ENCODE measurements at places on chromosomes 2 and 18. TPM values are rescaled to one million over a fixed set of nuclear protein-coding genes. Genes with fewer than 3 reads are reported as not detected.

- peak; percentile 52 for DNase-seq
Measured at GRCh38 chr18:36589857-36590543, 238.8 kb downstream of the TPGS2 start.

MROH2A gene
- total RNA-seq: not detected

DNA sequence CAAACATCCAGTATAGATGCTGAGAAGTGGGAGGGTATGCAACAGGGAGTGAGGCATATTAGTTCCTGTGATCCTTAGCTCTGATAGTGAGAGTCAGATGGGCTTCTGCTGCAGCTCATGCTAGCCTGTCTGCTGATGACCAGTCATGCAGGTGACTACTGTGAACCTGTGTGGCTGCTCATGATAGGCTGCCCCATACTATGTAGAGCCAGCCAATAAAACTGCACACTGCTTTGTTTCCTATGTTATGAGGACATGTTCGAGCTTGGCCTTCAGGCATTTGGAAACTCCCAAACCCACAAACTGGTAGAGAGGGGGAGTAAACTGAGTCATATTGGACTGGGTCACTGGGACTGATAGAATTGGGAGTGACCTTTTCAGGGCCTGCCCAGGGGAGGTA is 20.1 kb upstream of the SERPINE2 start:
- no peak for DNase-seq

GRCh38 chr2:189570570-189571031 is 10.0 kb downstream of the SLC40A1 start:
- peak; percentile 30 for DNase-seq

FAP gene
- 62.9 TPM for total RNA-seq

DNA sequence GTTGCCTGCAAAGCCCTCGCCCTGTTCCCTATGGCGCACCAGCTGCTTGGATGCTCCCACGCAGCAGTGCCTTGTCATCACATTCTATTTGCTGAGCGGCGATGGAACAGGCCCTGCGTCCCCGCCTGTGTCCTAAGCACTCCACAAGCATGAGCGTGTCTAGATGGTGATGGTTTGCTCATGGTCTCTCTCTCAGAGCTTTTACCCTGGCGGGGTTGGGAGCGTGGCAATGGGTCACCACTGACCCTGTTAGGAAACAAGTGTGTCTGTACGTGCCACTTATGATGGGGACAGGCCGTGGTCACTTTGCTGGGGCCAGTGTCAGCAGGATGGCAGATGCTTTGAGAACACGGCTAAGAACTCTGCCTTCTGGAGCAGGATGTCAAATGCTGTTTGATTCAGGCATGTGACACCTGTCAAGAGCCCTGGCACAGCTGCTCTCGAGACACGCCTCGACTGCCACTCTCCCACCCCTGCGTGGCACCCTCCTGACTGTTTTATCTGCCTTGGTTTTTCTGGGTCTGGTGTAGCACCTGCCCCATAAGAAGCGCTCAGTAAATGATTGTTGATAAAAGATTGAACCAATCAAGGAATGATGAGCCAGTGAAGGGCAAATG is 44.2 kb downstream of the RRM2 start:
- no peak for DNase-seq

- peak; percentile 17 for DNase-seq
Measured at GRCh38 chr2:206274434-206275311, at the start of gene ZDBF2. Gene ZDBF2, plus strand, starts transcription at chr2:206274663. Its CDS starts 7,187 bp downstream, at chr2:206281850.

- DNase-seq: no peak
Measured at GRCh38 chr2:21034972-21035279, 8.9 kb downstream of the APOB start.

GRCh38 chr2:6224267-6224666 is 532.1 kb downstream of the SOX11 start:
- DNase-seq: no peak

- no peak for DNase-seq
Measured at GRCh38 chr2:102891296-102891695, 129.5 kb downstream of the TMEM182 start.

DNA sequence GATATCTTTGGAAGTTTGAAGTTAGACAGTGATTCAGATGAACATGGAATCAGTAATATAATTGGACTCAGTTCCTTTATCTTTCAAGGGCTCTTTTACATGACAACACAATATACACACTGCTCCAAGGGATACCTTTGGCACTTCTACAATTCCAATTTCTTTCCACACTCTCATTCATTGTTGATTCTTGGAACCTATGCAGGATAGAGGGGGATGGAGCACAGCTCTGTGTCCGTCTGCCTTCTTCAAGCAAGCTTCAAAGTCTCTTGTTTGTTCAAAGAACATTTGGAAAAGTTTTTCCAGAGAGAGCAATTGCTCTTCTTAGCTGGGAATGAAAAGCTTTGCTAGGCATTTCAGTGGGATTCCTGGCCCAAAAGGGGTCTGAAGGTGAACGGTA is 276.2 kb upstream of the ZEB2 start:
- no peak for DNase-seq

DNA sequence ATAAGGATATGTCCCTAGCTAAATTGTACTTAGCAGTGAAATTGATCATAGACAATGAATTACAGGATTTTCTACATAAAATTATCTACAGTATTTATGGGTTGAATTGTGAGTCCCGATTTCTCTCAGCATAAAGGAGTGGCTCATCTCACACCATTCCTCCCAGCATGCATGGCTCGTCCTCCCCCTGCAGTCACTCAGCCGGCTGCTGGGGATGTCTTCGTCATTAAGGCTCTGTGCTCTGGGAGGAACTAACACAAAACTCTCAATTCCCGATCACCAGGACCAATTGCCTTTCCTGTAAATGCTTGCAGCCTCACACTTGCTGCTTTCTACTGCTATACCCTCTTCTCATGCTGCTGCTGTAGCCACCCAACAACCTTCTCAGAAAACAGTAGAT is 75.9 kb downstream of the TXNL1 start:
- no peak for DNase-seq

- DNase-seq: no peak
Measured at GRCh38 chr2:72981536-72981935, 64.2 kb downstream of the EMX1 start.

DNA sequence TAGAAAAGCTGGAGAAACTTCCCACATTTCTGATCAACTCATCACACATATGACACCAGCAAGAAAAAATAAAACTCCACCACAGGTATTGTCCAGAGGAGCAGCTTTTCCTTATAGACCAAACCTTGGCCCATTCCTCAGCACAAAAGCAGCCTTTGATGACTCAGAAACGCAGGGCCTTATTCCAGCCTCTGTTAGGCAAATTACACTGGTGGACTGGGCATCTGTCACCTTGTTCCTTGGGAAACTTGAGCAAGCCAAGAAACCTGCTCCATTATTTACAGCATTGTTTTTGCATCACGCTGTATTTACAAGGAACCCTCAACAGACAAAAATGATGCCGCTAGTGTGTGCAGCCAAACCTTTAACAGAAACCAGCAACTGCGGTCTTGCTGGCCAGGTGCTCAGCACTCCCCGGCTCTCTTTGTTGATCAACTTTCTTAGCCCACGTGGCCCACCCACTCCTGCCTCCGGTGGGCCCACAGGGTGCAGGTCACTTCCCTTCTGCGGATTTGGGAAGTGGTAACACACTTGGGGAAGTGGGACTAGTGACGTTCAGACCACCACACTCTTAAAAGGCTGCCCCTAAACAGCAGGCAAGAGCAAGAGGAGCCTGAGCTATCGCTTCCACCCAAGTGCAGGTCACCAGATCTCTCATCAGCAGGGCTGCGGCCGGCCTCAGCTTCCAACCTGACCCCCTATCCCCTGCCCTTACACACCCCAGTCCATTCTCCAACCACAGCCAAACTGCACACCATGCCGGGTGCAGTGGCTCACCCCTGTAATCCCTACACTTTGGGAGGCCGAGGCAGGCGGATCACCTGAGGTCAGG is 1.5 kb downstream of the AP1S3 start:
- DNase-seq: no peak

CCDC102B gene
- total RNA-seq: 1.3 TPM

SLC9A4 gene
- total RNA-seq: not detected

CLEC4F gene
- not detected for total RNA-seq

DNA sequence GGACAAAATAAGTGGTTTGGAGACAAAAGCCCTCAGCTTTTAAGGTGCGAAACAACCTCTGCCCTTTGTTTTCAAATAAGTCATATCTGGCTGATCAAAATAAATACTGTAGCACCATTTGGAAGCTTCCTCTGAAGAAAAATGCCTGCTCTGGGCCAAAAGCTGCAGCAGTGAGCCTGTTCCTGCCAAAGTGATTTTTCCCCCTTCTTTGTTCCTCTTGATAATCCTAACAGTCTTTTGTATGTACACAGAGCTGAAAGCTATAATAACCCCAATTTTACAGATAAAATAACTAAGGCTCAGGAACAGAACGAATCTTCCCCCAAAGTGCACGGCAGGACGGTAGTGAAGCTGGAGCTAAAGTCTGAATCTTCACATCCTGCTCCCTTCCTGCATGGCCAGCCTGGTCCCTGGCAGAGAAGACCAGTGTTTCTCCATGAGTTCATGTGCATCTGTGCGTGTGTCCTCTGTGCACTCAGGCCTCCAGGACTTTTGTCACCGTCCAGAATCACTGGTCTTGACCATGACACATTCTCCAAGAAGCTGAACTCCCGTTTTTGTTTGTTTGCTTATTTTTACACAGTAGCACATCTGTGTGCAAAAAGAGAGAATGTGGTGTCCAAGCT is 2114.1 kb upstream of the PIK3C3 start:
- DNase-seq: no peak

GRCh38 chr2:68018727-68019126 is 44.1 kb downstream of the C1D start:
- no peak for DNase-seq

GRCh38 chr2:104289651-104290565 is 564.0 kb upstream of the POU3F3 start:
- DNase-seq: no peak

DNA sequence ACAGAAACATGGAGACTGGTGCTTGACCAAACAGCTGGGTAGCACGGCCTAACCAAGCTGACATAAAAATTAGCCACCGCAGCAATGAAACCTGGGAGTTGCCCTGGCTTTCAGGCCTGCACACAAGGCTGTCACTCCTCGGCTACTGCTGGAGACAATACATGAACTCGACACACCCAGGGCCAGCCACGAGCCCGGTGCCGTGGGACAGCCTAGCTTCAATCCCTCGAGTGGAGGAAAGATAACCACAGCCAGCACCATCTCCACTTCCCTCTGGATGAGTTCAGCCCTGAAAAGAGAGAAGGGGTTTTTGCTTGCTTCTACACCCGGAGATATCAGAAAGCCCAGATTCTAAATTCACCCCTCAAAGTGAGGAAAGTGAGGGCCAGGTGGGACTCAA is 78.0 kb downstream of the BCL2L11 start:
- no peak for DNase-seq

- no peak for DNase-seq
Measured at GRCh38 chr2:112584891-112585250, 462 bp downstream of the CHCHD5 start.

SERPINB5 gene
- total RNA-seq: not detected

CACNB4 gene
- 0.04 TPM for total RNA-seq

GRCh38 chr2:128594953-128595677 is 276.4 kb upstream of the HS6ST1 start:
- no peak for DNase-seq

- no peak for DNase-seq
Measured at GRCh38 chr2:86323273-86324021, 14.0 kb downstream of the REEP1 start.

ADCYAP1 gene
- not detected for total RNA-seq

- no peak for DNase-seq
Measured at GRCh38 chr18:48805826-48806535, 144.8 kb downstream of the SMAD7 start.

GRCh38 chr2:199136242-199136641 is 321.5 kb downstream of the SATB2 start:
- DNase-seq: peak; percentile 5

DNA sequence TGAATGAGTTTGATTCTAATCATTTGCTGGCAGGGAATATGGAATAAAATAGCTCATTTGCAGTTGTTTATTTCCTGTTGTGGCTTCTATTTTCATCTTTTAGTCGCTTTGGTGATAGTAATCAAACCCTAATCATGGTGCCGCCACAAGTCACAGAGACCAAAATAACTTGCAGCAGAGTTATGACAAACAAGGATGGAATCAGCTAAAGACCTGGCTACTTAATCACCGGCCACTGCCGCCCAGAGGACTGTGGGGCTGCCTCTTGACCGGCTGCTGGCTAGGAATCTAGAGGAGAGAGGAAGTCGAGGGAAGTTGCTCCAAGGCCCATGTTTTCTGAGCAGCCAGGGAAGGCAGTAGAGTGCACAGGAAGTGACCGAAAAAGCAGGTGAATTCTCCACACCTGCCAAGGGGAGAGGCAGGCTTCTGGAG is 5.1 kb upstream of the SMAD7 start:
- peak; percentile 98 for DNase-seq

DNAH7 gene
- total RNA-seq: 0.41 TPM

ABCG5 gene
- not detected for total RNA-seq

DNA sequence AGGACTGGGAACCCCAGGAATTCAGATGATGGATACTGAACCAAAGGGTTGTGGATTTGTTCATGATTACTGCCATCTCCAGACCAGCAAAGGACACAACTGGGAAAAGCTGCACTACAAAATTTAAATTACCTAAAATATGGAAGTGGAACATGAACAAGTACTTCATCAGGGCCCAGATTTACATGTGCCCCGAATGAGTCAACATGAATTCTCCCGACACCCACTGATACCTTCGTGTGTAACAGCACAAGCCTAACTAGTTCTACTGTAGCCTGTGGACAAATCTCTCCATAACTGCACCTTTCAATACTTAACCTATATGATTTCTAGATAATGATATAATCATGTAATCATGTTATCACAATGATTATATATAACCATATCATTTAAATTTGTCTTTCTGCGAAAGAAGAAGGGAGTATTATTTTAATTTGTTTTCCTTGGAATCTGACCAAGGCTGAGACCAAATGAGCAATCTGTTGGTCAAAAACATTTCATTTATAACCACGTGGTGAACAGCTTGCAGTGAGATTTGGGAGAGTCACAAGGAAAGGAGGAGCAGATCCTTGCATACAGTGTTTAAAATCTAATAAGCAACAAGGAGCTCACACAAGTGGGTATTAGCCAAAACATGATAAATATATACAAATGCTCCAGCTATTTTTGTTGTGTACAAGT is 70.5 kb downstream of the CACNB4 start:
- DNase-seq: no peak

SLC16A14 gene
- total RNA-seq: 0.31 TPM

NR4A2 gene
- total RNA-seq: 7.5 TPM
